Cardiac muscle cell (in vitro differentiated cells and primary cell): ENCODE measurements at places on chromosomes 7 and 10. TPM values are rescaled to one million over a fixed set of nuclear protein-coding genes. Genes with fewer than 3 reads are reported as not detected.

The FAM221A gene
- total RNA-seq: 6.5 and 8.3 TPM in 2 replicates

DNA sequence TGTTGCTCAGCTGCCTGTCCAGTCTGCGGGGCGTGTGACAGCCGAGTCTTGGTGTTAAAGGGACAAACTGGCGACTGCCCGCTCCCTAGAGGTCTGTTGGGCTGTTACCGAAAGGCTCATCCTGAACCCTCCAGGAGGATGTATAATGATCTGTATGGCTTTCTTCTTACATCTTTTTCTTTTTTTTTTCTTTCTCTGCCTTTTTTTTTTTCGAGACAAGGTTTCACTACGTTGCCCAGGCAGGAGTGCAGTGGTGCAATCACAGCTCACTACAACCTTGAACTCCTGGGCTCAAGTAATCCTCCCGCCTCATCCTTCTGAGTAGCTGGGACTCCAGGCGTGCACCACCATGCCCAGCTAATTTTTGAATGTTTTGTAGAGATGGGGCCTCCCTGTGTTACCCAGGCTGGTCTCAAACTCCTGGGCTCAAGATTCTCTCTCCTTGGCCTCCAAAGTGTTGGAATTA lies 857 bp downstream of the INTS15 start:
- no peak for DNase-seq

DNA sequence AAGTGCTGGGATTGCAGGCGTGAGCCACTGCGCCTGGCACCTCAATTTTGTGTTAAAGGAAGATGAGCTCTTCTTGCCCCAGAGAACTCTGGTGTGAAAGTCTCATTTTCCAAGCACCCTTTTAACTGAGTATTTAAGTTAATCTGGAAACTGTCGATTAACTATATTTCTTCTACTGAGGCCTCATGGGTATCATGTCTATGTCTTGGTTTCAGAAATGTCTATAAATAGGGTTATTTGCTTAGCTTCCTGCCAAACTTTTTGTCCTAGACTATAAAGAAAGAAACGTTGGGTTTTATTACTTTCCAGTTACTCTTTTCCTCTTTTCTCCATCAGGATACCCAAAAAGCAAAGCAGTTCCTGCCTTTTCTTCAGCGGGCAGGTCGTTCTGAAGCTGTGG lies 102.4 kb downstream of the LRRC4 start:
- DNase-seq: no peak

DNA sequence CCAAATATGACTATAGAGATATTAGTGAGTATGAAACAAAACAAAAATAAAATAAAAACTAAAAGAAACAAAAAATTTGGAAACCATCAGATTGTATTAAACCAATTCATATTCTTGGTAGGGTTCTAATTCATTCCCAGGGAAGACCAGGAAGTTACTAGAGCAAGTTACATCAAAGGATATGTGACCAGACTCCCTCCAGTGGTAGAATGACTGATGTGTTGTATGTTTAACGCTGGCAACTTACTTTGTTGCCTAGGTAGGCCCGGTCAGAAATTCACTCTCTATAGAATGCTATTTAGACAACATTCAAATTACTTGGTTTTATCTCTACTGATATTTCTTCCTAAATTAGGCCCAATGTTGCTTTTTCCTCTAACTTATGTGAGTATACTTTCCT lies 5.2 kb downstream of the PHYHIPL start:
- peak; percentile 73 for DNase-seq

GRCh38 chr10:27717861-27718260 lies 27.8 kb downstream of the MKX start:
- no peak for DNase-seq

GRCh38 chr10:42970451-42971250 lies 106.2 kb upstream of the RET start:
- DNase-seq: no peak

- DNase-seq: peak; percentile 76
Measured at GRCh38 chr10:125982260-125982948, 86.0 kb downstream of the FANK1 start.

The FXYD4 gene
- total RNA-seq: not detected in 2 replicates
